ENCODE measurements at places on chromosomes 1 and 21.

GRCh38 chr1:221687836-221688487 lies 53.9 kb downstream of the DUSP10 start:
- DNase-seq = no peak

DNA sequence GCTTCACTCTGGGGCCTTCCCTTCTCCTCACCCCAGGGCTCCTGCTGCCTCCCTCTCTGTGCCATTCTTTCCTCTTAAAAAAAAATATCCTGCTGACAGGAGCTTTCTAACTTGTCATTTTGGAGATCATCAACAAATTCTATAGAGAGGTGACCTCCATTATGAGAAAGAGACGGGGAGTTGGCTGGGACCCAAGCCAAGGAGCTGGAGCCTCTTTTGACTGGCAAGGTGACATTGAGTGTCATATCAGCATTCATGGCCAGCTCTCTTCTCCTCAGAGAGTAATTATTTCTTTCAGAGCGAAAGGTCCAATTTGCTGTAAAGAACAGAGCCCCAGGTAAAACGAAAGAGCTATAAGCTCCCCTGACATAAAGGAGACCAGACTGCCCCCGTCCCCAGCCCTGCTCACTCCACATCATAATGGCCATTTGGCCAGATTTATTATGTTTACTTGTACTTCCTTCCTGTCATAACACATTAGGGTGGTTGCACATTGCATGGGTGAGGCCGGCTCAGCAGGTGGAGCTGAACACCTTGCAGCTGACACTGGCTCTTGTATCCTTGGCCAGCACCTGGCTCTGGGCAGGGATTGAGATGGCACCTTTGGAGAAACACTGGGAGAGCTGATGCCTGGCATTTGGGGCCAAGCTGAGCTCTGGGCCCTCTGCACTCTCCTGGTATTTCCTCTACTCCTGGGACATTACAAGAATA lies 404.0 kb upstream of the VAMP3 start:
- peak; percentile 64 for DNase-seq

GRCh38 chr1:37098237-37098636 lies 63.9 kb upstream of the GRIK3 start:
- no peak for DNase-seq

DNA sequence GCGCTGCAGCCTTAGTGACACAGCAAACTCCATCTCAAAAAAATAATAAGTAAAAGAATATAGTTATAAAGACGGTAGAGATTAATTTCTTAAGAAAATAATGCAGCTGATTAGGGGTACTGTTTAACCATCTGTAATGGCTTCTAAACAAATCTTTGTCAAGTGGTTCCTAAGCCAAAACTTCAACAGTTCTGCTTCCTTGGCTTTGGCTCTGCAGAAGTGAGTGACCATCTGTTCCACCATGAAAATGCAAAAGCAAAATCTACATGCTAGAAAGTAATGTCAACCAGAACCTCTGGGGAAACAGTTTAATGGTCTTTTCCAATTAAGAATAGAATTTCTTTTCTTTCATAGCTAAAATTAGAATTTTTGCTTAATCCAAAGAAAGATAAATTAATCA lies 8.3 kb upstream of the SH2D5 start:
- DNase-seq = no peak

Measured in colonic mucosa (tissue), 4 donors.